Osteoblast (primary cell): ENCODE measurements at places on chromosomes 3 and 15.

GRCh38 chr15:89140595-89140994 is 52.3 kb downstream of the ABHD2 start:
- H3K36me3 ChIP-seq: peaks cover 23% of the 10 kb centered on the region
- no peak overlapping the region for H3K27ac ChIP-seq
- H3K4me3 ChIP-seq: no peak overlapping the region
- no peak for DNase-seq
- H3K27me3 ChIP-seq: no peaks in the 10 kb centered on the region

DNA sequence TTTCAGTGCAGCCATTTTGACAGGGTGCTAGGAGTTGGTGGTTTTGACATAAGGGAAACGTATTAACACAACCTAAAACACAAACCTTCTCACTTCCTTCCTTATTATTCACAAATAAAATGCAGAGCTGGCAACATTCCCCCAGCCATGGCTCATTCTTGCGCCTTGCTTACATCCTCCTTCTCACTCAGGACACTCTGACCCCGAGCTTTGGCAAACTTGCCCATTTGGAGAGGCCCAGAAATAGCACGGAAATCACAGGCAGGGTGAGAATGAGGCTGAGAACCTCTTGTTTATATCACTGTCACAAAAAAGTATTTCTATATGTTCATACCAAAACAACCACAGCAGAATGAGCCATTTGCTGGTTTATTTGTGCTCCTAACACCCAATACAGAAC is 244.3 kb downstream of the NTRK3 start:
- H3K36me3 ChIP-seq: no peaks in the 10 kb centered on the region
- H3K4me1 ChIP-seq: no peaks in the 10 kb centered on the region
- DNase-seq: no peak

- no peaks in the 10 kb centered on the region for H3K4me1 ChIP-seq
- H3K27ac ChIP-seq: no peak overlapping the region
- no peak for DNase-seq
- no peak overlapping the region for H3K4me3 ChIP-seq
- H3K27me3 ChIP-seq: peaks cover 12% of the 10 kb centered on the region
These were observed 23.3 kb upstream of the SENP7 start for GRCh38 chr3:101536266-101536665.

- no peaks in the 10 kb centered on the region for H3K27me3 ChIP-seq
- no peak for DNase-seq
- H3K4me1 ChIP-seq: no peaks in the 10 kb centered on the region
- H3K27ac ChIP-seq: no peak overlapping the region
- H3K36me3 ChIP-seq: peaks cover 19% of the 10 kb centered on the region
These were observed 50.5 kb downstream of the ATP1B3 start for GRCh38 chr3:141926929-141927328.

- no peaks in the 10 kb centered on the region for H3K36me3 ChIP-seq
- no peak overlapping the region for H3K27ac ChIP-seq
- peaks cover 40% of the 10 kb centered on the region for H3K27me3 ChIP-seq
- no peak overlapping the region for H3K4me3 ChIP-seq
These were observed 17.8 kb upstream of the IREB2 start for GRCh38 chr15:78420220-78420619.

DNA sequence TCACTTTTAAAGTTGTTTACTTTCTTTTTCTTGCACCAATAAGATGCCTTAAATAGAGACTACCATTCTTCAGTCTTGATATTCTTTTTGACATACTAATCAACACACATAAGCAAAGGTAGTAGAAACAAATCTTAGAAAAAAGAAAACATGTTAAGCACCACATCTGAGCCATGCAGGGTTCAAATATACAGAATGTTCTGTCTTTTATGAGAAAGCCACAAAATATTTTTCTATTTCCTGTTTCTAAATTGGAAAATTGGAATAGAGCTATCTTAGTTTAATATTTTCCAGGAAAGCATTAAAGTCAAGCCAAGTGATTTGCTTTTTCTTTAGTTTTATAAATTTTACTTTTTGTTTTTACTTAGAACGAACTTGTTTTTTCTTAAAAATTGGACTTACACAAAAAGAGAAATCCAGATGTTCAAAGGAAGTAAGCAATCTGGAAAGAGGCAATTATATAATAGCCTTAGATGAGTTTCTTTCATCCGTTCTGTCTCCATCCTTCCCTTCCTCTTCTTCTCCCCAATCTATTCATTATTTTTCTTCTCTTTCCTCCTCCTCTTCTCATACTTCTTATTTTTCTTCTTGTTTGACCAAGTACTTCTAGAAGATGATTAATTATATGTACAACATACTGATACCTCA is 731.7 kb downstream of the SQOR start:
- no peaks in the 10 kb centered on the region for H3K36me3 ChIP-seq
- no peaks in the 10 kb centered on the region for H3K27me3 ChIP-seq
- DNase-seq: no peak
- H3K27ac ChIP-seq: no peak overlapping the region
- no peaks in the 10 kb centered on the region for H3K4me1 ChIP-seq
- no peak overlapping the region for H3K4me3 ChIP-seq

GRCh38 chr15:80633221-80633620 is 61.9 kb upstream of the ABHD17C start:
- H3K36me3 ChIP-seq: no peaks in the 10 kb centered on the region
- no peak for DNase-seq
- no peak overlapping the region for H3K4me3 ChIP-seq

DNA sequence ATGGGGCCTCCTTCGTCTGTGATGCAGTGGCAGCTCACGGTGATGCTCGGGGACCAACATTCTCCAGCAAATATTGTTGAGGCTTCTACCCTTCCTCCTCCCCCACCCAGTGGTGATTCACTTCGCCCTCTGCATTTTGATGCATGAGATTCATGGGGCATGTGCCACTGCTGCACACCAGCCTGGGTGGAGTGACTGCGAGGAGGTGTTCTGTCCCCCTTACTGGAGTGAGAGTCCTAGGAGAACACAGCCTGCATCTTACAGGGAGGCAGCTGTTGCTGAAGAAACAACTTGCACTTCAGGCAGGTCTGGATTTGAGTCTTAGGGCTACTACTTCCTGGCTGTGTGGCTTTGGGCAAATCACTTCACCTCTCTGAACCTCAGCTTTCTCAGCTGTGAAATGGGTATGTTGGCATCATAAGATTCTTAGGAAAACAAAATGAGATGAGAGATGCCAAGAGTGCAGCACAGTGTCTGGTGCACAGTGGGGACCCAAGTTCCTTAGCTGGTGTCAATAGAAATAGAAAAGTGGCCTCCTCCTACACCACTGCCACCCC is 10.2 kb upstream of the SKOR1 start:
- H3K4me1 ChIP-seq: no peaks in the 10 kb centered on the region
- H3K4me3 ChIP-seq: no peak overlapping the region
- DNase-seq: no peak
- peaks cover 39% of the 10 kb centered on the region for H3K27me3 ChIP-seq

DNA sequence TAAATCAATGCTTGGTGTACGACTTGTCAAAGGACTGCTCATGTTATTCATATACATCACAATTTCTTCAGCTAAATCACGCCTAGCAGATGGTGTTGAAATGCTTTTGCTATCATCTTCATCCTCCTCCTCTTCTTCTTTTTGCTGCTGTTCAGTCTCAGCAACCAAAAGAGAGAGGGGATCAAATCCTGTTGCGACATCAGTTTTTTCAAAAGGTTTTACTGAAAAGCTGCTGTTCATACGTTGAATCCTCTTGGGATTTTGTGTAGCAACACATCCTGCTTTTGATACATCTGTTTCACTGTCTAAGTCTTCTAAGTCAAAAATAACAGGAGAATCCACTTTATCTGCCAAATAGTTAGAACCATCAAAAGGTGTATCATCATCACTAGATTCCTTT is 69.0 kb downstream of the SLC24A1 start:
- no peak for DNase-seq
- H3K4me3 ChIP-seq: no peak overlapping the region
- H3K4me1 ChIP-seq: no peaks in the 10 kb centered on the region
- peaks cover 20% of the 10 kb centered on the region for H3K36me3 ChIP-seq
- no peak overlapping the region for H3K27ac ChIP-seq
- no peaks in the 10 kb centered on the region for H3K27me3 ChIP-seq

DNA sequence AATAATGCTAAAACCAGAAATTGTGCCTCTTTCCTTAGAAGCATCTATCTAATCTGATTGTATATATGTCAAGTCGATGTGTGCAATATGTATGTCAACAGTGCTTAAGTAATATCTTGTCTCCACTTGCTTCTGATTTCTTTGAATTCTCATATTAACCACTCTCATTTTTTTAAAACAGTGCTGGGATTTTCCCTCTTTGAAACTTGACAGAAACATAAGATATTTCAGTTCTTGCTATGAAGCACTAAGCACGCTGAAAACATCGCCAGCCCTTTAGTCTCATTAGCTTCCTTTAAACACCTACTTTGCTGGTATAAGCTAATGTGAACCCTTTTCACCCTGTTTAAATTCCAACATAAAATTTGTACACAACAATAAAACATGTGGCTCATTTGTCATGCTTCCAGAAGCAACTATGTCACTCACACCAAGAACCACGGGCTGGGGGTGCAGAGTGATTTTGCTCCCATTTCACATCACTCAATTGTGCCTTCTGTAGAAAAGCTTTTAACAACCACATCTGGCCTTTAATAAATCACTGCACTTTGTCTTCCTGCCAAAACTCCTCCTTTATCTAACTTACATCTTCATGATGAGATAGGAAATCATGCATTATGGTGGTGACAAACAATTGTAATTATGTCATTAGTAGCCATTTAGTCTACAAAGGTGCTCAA is 185.2 kb downstream of the FOXP1 start:
- H3K4me3 ChIP-seq: no peak overlapping the region
- no peaks in the 10 kb centered on the region for H3K27me3 ChIP-seq
- no peaks in the 10 kb centered on the region for H3K36me3 ChIP-seq
- H3K4me1 ChIP-seq: peaks cover 34% of the 10 kb centered on the region

DNA sequence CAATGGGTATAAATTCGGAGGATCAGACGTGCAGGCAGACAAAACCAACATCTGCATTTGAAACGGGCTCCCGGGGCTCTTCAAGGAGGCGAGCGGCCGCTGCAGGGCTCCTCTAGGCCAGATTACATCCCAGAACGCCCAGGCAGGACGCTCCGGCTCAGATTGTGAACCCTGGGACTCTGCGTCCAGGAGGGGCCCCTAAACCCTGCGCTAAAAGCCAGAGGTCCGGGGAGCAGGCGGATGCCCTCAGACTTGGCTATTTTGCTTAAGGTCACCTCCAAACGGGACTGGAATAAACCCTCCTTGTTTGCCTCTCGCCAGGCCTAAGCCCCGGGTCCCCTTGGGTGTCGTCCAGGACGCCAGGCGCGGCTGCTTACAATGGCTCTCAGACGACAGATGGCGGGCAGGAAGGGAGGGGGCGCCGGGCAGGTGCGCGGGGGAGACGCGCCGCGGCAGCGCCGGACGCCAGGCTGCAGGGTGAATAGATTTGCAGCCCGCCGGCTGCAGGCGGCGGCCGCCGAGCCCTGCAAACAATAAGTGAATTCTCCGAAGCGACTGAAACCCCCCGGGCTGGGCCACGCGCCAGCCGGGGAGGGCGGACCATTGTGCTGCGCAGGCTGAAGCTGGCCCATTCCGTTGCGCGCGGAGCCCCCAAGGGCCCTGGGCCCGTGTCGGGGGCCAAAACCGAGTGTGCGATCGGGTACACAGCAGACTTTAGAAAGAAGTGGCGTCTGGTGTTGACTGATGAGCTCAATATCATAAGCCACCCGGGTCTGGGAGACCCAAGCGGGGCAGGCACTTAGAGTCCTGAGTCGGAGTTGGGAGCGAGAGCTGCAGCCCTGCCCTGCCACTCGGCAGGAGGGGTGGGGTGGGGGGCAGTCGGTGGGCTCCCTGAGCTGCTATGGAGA is 32.3 kb upstream of the AMOTL2 start:
- H3K27ac ChIP-seq: no peak overlapping the region
- no peak for DNase-seq
- H3K4me3 ChIP-seq: peak overlapping the region; percentile 70
- no peaks in the 10 kb centered on the region for H3K27me3 ChIP-seq
- peaks cover 11% of the 10 kb centered on the region for H3K4me1 ChIP-seq

DNA sequence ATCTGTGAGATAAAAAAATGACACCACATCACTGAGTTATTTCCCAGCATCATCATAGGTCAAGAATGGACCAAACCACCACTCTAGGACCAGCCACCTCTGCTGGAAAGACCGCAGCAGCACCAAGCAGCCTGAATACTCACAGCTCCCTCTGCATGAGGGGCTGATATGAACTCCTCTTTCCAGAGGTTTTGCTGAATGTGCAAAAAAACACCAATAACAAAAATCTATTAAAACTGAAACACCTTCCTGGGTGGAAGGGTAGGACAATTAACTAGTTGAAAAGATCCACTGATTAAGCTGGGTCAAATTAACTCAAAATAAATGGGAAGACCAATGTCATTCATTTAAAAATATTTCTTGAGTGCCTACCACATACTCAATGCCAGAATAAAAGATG is 28.9 kb upstream of the KCNMB3 start:
- H3K4me1 ChIP-seq: no peaks in the 10 kb centered on the region
- H3K27ac ChIP-seq: no peak overlapping the region
- no peaks in the 10 kb centered on the region for H3K27me3 ChIP-seq
- H3K36me3 ChIP-seq: no peaks in the 10 kb centered on the region

DNA sequence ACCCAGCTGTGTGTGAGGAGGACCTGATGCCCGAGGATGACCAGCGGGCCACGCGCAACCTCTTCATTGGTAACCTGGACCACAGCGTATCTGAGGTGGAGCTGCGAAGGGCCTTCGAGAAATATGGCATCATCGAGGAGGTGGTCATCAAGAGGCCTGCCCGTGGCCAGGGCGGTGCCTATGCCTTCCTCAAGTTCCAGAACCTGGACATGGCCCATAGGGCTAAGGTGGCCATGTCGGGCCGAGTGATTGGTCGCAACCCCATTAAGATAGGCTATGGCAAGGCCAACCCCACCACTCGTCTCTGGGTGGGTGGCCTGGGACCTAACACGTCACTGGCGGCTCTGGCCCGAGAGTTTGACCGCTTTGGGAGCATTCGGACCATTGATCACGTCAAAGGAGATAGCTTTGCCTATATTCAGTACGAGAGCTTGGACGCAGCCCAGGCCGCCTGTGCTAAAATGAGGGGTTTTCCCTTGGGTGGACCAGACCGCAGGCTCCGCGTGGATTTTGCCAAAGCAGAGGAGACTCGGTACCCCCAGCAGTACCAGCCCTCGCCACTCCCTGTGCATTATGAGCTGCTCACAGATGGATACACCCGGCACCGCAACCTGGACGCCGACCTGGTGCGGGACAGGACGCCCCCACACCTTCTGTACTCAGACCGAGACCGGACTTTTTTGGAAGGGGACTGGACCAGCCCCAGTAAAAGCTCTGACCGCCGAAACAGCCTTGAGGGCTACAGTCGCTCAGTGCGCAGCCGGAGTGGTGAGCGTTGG is 1.5 kb downstream of the RBM15B start:
- no peaks in the 10 kb centered on the region for H3K27me3 ChIP-seq
- peaks cover 79% of the 10 kb centered on the region for H3K36me3 ChIP-seq
- peak; percentile 81 for DNase-seq
- H3K4me3 ChIP-seq: peak overlapping the region; percentile 79
- peaks cover 31% of the 10 kb centered on the region for H3K4me1 ChIP-seq

DNA sequence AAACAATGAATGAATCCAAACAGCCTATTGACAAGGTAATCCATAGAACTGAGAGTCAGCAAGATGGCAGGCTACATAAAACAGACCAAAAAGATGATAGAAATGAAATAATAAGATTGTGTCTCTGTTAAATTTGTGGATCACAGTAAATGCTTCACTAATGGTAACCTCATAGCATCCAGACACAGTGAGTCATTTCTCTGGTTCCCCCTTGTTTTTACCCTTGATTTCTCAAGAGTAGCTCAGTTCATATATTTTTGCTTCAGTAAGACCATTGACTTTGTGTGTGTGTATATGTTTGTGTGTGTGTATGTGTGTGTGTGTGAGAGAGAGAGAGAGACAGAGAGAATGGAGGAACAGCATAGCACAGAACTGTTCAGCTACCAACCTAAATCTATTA is 546.9 kb downstream of the RBMS3 start:
- no peaks in the 10 kb centered on the region for H3K36me3 ChIP-seq
- H3K4me1 ChIP-seq: no peaks in the 10 kb centered on the region
- H3K27me3 ChIP-seq: no peaks in the 10 kb centered on the region
